ENCODE measurements at places on chromosomes 1 and 21. TPM values are rescaled to one million over a fixed set of nuclear protein-coding genes. Genes with fewer than 3 reads are reported as not detected.

HEYL gene
- total RNA-seq, result 17.7 TPM

DNA sequence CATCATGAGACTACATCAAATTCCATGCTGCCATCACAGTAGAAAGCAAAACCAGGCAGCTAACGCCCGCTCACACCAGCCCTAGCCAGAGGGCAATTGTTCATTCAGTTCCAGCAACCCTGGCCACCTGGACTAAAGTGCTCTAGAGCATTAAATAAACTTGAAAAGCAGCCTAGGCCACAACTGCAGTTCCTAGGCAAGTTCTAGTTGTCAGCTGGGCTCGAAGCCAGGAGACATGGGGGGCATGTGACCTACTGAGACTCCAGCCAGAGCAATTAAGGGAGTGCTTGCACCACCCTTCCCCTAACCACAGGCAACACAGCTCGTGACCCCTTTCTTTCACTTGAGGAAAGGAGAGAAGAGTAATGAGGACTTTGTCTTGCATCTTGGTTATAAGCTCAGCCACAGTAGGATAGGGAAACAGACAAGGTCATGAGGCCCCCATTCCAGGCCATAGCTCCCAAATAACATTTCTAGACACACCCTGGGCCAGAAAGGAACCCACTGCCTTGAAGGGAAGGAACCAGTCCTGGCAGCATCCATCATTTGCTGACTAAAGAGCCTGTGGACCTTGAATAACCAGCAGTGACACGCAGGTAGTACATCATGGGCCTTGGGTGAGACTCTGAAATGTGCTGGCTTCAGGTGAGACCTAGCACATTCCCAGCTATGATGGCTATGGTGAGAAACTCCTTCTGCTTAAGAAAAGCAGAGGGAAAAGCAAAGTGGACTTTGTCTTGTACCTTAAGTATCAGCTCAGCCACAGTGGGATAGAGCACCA lies 77.0 kb downstream of the ZZZ3 start:
- no peak overlapping the region for H3K27ac ChIP-seq
- no peak overlapping the region for H3K4me3 ChIP-seq
- no peaks in the 10 kb centered on the region for H3K27me3 ChIP-seq

DNA sequence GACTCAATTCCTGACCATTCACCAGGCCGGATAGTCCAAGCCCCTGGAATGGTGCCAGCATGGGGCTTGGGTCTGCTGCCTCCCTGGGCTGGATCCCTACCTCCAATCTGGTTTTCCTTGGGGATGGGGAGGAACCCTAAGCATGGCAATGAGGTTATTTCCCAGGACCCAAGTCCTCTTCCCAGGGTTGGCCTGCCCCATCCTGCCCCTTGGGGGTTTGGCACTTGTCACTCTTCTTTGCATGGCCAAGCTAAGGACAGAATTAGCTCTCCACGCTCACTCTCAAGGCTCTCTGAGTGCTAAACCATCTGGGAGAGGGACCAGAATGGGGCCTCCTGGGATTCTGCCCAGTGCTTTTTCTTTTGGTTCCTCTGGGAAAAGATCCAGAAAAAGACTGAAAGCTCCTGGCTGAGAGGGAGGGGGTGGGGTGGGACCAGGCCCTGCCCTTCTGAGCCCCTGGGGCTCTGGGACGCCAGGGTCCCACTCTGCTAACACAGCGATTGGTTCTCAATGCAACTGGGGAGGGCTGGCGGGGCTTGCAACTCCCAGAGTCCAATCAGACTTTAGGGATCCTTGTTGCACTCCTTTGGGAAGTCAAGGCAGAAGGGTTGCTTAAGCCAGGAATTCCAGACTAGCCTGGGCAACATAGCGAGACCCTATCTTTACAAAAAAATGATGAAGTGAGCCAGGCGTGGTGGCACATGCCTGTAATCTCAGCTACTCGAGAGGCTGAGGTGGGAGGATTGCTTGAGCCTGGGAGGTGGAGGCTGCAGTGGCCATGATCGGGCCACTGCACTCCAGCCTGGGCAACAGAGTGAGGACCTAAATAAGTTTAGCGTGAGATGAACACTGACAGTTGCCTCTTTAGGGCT lies 52.7 kb downstream of the DHRS3 start:
- no peak for DNase-seq
- no peak overlapping the region for H3K4me3 ChIP-seq
- H3K4me1 ChIP-seq, result peaks cover 7% of the 10 kb centered on the region

CLSTN1 gene
- total RNA-seq, result 71.0 TPM

GRCh38 chr1:225544924-225545323 lies 108.0 kb downstream of the ENAH start:
- no peak overlapping the region for H3K27ac ChIP-seq
- no peaks in the 10 kb centered on the region for H3K27me3 ChIP-seq
- DNase-seq, result no peak
- no peaks in the 10 kb centered on the region for H3K4me1 ChIP-seq

DNA sequence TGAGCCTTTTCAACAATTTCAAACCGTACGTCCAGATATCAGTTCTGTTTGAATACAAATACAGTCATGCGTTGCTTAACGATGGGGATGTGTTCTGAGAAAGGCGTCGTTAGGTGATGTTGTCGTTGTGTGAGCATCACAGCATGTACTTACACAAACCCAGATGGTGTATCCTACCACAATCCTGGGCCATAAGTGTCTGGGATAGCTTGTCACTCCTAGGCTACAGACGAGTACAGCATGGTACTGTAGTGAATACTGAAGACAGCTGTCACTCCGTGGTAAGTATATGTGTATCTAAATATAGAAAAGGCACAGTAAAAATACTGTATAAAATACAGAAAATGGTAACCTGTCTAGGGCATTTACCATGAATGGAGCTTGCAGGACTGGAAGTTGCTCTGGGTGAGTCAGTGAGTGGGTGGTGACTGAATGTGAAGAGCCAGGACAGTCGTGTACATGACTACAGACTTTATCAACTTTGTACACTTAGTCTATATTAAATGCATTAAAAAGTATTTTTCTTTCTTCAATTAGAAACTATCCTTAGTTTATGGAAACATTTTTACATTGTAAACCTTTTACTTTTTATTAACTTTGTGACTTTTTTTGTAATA lies 10.5 kb upstream of the OR2W3 start:
- no peak overlapping the region for H3K27ac ChIP-seq
- H3K36me3 ChIP-seq, result no peaks in the 10 kb centered on the region
- DNase-seq, result no peak
- no peak overlapping the region for H3K4me3 ChIP-seq

DNA sequence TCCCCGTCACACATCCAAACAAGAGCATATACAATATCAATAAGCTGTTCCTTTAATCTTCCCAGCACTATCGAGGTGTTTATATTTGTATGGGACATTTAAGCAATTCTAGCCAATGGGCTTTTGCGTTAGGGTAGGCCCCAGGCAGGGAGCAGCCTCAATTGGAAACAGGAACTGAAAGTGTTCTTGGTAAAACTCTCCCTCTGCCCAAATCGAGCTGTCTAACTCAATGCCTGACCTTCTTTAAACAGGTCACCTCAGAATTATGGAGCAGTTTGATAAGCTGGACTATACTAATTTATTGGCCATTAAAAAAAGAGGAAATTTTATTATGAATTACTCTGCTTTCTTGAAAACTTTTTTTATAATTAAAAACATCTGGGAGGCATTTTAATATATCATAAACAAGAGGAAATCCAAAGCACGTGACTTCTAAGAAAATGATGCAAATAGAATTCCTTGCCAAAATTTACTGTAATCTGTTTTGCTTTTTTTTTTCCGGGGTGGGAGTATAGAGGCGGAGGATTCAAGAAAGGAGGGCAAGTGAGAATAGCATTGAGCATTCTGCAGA lies 498.1 kb downstream of the LMO4 start:
- H3K27me3 ChIP-seq, result no peaks in the 10 kb centered on the region
- peaks cover 4% of the 10 kb centered on the region for H3K4me1 ChIP-seq
- no peak for DNase-seq

Data from upper lobe of right lung (tissue), 1 donor.